ENCODE measurements at places on chromosomes 12 and 14.

GRCh38 chr12:125256634-125256936 lies 191.3 kb downstream of the AACS start:
- DNase-seq, result no peak

DNA sequence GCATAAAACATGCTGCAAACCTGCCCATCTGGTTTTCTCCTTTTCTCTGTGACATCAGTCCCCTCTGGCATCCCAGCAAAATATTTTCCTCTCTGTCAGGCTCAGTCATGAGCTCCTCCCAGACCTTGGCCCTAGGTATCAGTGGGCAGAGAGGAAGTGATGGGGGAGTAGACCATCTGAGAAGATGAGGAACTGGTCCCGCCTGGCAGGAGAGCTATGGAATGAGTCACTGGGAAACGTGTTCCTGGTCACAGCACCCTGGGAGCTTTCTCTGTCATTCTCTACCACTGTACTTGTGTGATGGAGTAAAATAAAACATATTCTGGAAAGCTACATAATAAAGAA lies 5.0 kb upstream of the SRSF9 start:
- DNase-seq, result peak; percentile 69

GRCh38 chr12:119432949-119433348 lies 98.4 kb downstream of the CCDC60 start:
- no peak for DNase-seq

GRCh38 chr12:51529651-51529970 lies 61.4 kb upstream of the SCN8A start:
- DNase-seq, result no peak

GRCh38 chr12:54409267-54409666 lies 9.8 kb downstream of the ITGA5 start:
- no peak for DNase-seq

- DNase-seq, result no peak
Observed at GRCh38 chr12:18578191-18578590, 159.6 kb downstream of the PLCZ1 start.

- DNase-seq, result peak; percentile 9
Observed at GRCh38 chr12:59444932-59445331, 150.9 kb upstream of the SLC16A7 start.

DNA sequence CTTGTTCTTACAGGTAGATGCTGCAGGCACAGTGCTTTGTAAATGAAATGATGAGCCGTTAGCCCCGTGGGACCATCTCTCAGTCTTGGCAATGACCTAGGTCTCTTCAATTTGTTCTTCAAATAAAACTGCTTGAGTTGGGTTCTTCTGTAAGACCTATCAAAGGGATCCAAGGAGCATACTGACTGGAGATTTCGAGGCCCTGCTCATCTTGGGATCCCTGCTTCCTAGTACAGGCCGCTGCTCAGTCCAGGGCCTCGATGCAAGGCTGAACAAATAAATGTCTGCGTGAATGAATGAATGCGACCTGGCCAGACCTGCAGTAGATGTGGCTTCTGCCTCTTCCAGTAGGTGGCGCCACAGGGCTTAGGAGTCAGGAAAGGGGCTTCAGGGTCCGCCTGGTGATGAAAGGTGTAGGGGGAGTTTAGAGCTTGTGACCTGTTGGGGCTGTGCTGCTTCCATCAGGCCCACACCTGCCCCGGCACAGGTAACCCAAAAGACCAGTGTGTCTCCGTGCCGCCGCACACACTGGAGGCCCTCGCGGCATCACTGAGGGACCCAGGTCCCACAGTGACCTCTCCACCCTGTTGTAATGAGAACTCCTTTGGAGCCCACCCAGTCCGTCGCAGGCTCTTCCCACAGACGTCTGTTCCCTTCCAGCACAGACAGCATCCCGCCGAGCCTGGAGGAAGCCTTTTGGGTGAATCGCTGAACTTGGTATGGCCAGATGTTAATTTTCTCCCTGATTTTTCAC lies 4.4 kb downstream of the CACNA1C start:
- DNase-seq, result peak; percentile 56

GRCh38 chr12:114685869-114686268 lies 1.9 kb upstream of the TBX3 start:
- no peak for DNase-seq

- peak; percentile 14 for DNase-seq
Observed at GRCh38 chr14:69666112-69666511, 54.7 kb downstream of the SUSD6 start.

GRCh38 chr12:86683568-86684304 lies 427.5 kb upstream of the MGAT4C start:
- peak; percentile 29 for DNase-seq

DNA sequence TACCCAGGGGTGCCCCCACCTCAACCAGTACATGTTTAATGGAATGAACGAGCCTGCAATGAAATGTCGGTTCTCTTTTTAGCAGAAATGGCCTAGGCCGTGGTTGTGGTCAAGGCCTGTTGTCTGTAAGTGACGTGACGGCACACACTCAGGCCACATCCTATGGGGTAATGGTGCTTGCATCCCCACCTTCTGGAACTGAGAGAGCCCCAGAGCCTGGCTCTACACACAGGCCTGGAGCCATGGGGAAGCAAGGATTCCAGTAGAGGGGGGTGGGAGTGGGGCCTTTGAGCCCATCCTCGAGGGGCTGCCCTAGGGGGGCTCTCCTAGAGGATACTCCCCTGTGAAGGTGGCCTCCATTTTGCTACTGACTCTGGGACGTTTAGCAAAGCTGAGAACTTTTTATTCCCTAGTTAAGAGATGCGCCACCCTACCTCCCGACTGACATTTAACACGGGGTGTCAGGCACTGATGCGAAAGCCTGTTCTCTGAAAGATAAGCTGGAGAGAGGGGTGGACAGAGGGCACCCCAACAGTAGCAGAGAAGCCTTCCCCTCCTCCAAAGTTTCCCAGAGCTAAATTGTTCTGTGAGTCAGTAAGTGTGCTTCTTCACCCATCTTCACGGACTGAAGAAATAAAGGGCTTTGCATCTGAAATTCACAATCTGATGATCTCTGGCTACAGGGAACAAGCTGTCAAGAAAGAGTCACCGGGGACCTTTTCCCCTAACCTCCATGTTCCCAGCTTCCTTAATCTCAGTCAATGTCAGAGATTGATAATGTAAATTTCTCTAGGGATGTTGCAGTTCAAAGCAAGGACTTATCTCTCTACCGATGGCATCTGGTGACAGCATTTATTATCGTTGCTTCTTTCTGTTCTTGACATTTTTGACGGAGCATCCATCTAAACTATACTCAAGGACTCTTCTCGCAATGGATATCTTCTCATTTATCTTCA lies 6.8 kb downstream of the RIN3 start:
- no peak for DNase-seq

GRCh38 chr12:63795944-63796343 lies 16.2 kb downstream of the RXYLT1 start:
- no peak for DNase-seq

DNA sequence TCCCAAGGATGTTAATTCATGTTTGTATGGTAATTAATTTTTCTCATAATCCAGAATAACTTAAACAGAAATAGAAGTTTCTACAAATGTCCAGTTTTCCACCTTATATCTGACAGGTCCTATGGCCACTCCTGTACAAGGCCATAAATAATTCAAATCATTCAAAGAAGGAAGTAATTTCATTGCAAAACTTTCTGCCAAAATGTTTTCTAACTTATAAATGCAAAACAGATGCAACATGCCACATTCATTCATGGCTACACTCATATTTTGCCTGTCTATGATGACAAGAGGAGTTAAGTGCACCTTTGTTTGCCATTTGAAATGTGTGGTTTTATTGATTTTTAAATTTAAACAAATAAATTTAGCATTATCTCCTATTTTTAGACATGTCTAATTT lies 34.4 kb downstream of the ITPR2 start:
- DNase-seq, result no peak

- DNase-seq, result no peak
Observed at GRCh38 chr12:46219132-46219876, 49.5 kb downstream of the SLC38A1 start.

DNA sequence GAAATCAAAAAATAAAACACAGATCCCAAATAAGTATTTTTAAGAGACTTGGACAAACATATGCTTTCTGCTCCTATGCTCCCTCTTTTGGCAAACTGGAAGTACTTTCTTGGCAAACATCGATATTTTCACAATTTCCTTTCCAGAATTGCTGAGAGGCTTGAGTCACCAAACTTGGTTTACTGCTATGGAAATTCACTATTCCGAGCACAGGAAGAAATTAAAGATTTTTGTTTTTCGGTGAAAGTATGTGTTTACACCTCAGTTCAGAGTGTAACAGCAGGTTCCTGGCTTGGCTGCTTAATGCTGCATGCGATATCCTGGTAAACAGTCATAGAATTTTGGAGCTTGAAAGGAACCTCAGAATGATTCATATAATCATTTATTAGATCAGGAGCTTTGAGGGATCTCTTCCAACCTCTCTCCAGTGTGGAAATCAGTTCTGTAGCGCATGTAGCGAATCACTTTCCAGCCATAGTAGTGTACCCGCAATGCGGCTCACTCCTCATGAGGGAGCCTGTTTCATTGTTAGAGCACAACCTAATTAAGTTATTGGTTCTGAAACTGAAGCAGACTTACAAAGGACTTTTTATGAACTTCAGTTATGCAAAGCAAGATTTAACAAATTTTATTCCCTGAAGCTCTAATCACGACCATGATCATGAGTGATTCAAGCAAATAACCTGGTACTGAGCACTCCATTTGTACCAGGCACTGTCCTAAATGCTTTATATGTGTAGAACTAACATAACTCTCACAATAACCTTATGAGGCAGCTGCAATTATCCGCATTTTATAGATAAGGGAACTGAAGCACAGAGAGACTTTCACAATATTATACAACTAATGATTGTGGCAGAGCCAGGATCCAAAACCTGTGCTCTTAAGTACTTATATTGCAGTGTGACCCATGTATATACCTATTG lies 56.4 kb upstream of the ATP2A2 start:
- DNase-seq, result peak; percentile 88

GRCh38 chr12:123119808-123120207 lies 31.1 kb downstream of the PITPNM2 start:
- DNase-seq, result no peak

GRCh38 chr12:47337581-47337980 lies 257.8 kb upstream of the AMIGO2 start:
- DNase-seq, result no peak

DNA sequence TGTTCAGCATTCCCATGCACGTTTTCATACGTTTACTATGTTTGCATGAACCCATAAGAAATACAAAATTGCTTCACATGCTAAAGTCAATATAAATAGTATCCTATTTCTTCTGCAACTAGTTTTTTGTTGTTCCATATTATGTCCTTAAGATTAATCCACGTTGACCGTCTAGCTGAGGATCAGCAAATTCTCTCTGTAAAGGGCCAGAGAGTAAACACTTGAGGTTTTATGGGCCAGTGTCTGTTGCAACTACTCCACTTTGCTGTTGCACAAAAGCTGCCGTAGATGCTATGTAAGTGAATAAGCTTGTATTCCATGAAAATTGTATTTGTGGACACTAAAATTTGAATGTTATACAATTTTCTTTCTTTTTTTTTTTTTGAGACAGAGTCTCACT lies 21.1 kb upstream of the PITPNM2 start:
- DNase-seq, result no peak

- DNase-seq, result no peak
Observed at GRCh38 chr12:97160277-97160676, 253.2 kb downstream of the NEDD1 start.

DNA sequence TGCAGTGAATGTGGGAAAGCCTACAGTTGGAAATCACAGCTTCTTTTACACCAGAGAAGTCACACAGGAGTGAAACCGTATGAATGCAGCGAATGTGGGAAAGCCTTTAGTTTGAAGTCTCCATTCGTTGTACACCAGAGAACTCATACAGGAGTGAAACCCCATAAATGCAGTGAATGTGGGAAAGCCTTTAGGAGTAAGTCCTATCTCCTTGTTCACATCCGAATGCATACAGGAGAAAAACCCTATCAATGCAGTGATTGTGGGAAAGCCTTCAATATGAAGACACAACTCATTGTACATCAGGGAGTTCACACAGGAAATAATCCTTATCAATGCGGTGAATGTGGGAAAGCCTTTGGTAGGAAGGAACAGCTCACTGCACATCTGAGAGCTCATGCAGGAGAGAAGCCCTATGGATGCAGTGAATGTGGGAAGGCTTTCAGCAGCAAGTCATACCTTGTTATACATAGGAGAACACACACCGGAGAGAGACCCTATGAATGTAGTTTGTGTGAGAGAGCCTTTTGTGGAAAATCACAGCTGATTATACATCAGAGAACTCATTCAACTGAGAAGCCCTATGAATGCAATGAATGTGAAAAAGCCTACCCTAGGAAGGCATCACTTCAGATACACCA lies 24.6 kb downstream of the ZNF26 start:
- no peak for DNase-seq

DNA sequence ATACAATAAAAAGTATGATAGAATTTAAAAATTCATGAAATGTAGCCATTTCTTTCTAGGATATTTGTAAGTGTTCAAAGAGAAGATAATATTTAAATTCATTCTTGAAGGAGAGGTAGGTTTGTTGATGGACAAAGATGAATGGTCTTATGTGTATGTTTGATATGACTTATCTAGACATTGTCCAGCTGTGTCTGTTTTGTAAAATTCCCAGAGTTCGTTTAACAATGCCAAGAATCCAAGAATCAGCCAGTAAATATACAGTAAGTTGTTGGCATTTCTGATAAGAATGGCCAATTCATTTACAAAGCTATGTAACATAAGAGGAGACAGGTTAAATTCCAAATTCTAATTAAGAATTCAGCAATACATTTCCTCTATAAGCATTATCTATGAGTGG lies 150.9 kb downstream of the ADAMTS20 start:
- DNase-seq, result no peak

- DNase-seq, result no peak
Observed at GRCh38 chr12:13198241-13198640, 1.7 kb downstream of the EMP1 start.

DNA sequence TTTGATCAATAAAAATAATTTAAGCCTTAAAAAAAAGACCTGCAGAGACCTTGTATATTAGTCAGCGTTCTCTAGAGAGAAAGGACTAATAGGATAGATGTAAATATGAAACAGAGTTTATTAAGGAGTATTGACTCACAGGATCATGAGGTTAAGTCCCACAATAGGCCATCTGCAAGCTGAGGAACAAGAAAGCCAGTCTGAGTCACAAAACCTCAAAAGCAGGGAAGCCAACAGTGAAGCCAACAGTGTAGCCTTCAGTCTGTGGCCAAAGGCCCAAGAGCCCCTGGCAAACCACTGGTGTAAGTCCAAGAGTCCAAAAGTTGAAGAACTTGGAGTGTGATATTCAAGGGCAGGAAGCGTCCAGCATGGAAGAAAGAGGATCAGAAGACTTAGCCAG lies 66.3 kb downstream of the TBX5 start:
- peak; percentile 12 for DNase-seq

- no peak for DNase-seq
Observed at GRCh38 chr12:54355104-54355815, 9.0 kb downstream of the GPR84 start.

DNA sequence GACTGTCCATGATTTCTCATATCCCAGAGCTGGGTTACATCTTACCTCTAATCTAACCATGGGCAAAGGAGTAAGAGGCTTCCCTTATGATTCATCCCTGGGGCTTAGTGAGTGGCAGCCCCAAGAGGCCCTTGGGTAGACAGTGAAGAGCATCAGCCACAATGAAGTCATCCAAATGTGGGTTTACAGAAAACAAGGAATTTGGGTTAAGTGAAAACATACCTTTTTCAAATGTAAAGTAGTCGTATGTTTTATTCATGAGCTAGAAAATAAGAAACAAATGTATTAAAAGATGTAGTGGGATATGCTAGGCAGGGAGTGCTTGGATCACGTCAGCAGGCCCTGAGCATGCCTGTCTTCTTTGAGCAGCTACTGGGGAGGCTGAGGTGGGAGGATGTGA lies 54.0 kb upstream of the ELK3 start:
- peak; percentile 61 for DNase-seq

- DNase-seq, result no peak
Observed at GRCh38 chr12:68977909-68978610, 45.1 kb upstream of the CPM start.
